ENCODE measurements at places on chromosomes 13 and 19. TPM values are rescaled to one million over a fixed set of nuclear protein-coding genes. Genes with fewer than 3 reads are reported as not detected.
A peak's percentile ranks its signal among the peaks of the same experiment; 100 is the strongest.

GRCh38 chr13:71355010-71355409, 512.0 kb downstream of the DACH1 start:
- no peak overlapping the region for H3K27ac ChIP-seq
- H3K36me3 ChIP-seq, result no peaks in the 10 kb centered on the region
- H3K27me3 ChIP-seq, result no peaks in the 10 kb centered on the region
- no peaks in the 10 kb centered on the region for H3K4me1 ChIP-seq

- no peaks in the 10 kb centered on the region for H3K36me3 ChIP-seq
- H3K27me3 ChIP-seq, result no peaks in the 10 kb centered on the region
- no peak overlapping the region for H3K27ac ChIP-seq
- H3K4me1 ChIP-seq, result no peaks in the 10 kb centered on the region
- no peak overlapping the region for H3K4me3 ChIP-seq
Observed at GRCh38 chr13:93151277-93151676, 75.3 kb upstream of the GPC6 start.

DNA sequence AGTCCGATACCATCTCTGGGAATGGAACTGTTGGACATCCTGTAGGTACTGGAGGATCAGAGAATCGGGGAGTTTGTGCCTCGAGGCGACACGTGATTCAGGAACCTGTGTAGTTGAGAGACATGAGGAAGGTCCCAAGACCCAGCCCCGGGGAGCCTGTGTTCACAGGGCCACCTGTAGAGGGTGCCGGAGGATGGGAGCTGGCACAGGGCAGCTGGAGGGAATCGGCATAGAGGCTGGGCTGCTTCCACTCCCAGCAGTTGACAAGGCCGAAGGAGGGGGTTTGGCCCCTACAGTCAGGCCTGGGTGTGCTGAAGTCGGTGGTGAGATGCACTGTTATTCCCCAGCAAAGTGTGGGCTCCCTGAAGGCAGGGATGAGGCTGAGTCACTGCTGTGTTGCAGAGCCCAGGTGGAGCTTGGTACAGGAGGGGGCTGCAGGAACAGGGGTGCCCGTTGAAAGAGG, 2.5 kb upstream of the ISYNA1 start:
- no peaks in the 10 kb centered on the region for H3K36me3 ChIP-seq
- H3K4me3 ChIP-seq, result no peak overlapping the region
- H3K4me1 ChIP-seq, result peaks cover 49% of the 10 kb centered on the region
- no peak overlapping the region for H3K27ac ChIP-seq
- DNase-seq, result no peak

DNA sequence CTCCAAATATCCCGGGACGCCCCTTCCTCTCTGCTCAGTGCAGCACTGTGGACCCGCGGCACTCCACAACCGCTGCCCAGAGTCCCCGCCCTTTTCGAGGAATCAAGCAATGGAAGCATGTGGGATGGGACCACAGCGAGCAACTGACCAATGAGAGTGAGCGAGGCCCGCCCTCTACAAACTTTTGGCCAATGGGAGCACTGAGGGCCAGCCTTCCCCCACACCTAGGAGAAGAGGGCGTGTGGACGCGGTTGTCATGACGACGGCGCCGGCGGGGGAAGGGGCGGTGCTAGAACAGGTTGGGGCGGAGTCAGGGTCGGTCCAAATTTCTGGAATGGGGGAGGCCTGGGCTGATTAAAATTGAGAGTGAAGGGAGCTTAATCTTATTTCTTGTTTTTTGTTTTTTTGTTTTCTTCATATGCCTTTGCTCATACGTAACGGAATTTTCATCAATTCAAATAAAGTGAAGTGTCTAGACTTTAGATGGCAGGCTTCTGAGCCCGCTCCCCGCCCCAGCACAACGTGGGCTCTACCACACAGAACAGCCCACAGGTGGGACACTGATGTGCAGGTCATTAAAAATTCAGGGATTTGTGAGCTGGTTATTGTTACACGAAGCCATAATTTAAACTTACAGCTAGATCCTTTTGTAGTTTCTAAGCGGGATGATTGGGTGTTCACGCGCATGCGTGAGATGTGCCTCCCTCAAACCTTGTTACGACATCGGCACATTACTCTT, at the start of gene DNAAF3:
DNAAF3 (minus strand) TSS at position 84 of the 739 bp plus-strand sequence. CDS start 200 bp downstream, outside the sequence.
- peak within 1 kb of the TSS; percentile 85 for H3K27ac ChIP-seq
- H3K36me3 ChIP-seq, result peaks cover 5% of the 10 kb centered on the region
- peaks cover 61% of the 10 kb centered on the region for H3K27me3 ChIP-seq
- H3K4me3 ChIP-seq, result peak within 1 kb of the TSS; percentile 61

Gene TLE6
- polyA plus RNA-seq, result 0.52 TPM

- DNase-seq, result no peak
- no peak overlapping the region for H3K27ac ChIP-seq
- no peaks in the 10 kb centered on the region for H3K36me3 ChIP-seq
- H3K27me3 ChIP-seq, result peaks cover 29% of the 10 kb centered on the region
- no peaks in the 10 kb centered on the region for H3K4me1 ChIP-seq
Observed at GRCh38 chr19:33670398-33670797, 48.6 kb downstream of the CHST8 start.

- no peaks in the 10 kb centered on the region for H3K27me3 ChIP-seq
- peak overlapping the region; percentile 99 for H3K4me3 ChIP-seq
- DNase-seq, result no peak
- H3K4me1 ChIP-seq, result peaks cover 17% of the 10 kb centered on the region
Observed at GRCh38 chr19:11435833-11436313, 438 bp downstream of the PRKCSH start.

- no peaks in the 10 kb centered on the region for H3K4me1 ChIP-seq
- no peaks in the 10 kb centered on the region for H3K36me3 ChIP-seq
- H3K27ac ChIP-seq, result no peak overlapping the region
Observed at GRCh38 chr19:22144394-22144793, 52.4 kb downstream of the ZNF676 start.

GRCh38 chr13:37594550-37594949, 4.0 kb downstream of the POSTN start:
- no peaks in the 10 kb centered on the region for H3K36me3 ChIP-seq
- H3K4me3 ChIP-seq, result no peak overlapping the region
- no peak overlapping the region for H3K27ac ChIP-seq
- no peaks in the 10 kb centered on the region for H3K4me1 ChIP-seq
- no peaks in the 10 kb centered on the region for H3K27me3 ChIP-seq
- no peak for DNase-seq

Gene GYS1
- 22.3 TPM for polyA plus RNA-seq

Gene NKPD1
- 0.43 TPM for polyA plus RNA-seq

- no peak overlapping the region for H3K4me3 ChIP-seq
- H3K4me1 ChIP-seq, result no peaks in the 10 kb centered on the region
- no peak for DNase-seq
- no peak overlapping the region for H3K27ac ChIP-seq
Observed at GRCh38 chr13:46087481-46087880, 17.4 kb downstream of the CPB2 start.

Gene NFIX
- polyA plus RNA-seq, result not detected

DNA sequence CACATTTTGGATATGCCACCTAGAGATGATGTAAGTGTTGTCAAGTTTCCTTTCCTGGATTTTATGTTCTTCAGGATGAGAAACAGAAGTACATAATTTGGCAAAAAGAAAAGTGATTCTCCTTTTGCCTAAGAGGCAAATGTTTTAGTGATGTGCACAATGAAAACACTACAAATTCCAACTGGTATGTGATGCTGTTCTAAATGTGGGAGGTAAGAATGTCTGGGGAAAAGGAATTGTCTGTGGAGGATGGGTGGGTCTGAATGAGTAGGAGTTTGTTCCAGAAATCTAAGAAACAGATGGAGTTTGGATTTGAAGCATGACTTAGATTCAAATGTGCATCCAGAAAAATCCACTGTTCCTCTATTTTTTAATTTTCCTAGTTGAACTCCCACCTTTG, 473.6 kb upstream of the SPRY2 start:
- no peaks in the 10 kb centered on the region for H3K4me1 ChIP-seq
- DNase-seq, result no peak
- no peaks in the 10 kb centered on the region for H3K27me3 ChIP-seq
- H3K36me3 ChIP-seq, result no peaks in the 10 kb centered on the region
- H3K4me3 ChIP-seq, result no peak overlapping the region

DNA sequence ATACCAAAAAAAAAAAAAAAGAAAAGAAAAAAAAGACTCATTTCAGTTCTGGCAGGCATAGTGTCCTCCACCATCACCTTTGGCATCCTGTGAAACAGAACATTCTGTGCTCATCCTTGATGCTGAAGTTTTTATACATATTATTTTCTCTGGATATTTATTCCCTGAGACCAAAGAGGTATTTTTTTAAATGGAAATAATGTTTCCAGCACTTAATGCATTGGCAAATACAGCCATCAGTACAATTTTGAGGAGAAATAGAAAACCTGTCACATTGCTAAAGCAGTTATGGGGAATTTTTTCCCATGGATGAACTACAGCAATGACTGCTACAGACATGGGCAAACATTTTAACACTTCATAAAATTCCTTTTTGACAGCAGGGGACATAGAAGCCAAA, 312.4 kb downstream of the DNAJC15 start:
- no peak for DNase-seq
- no peaks in the 10 kb centered on the region for H3K4me1 ChIP-seq

- H3K27ac ChIP-seq, result no peak overlapping the region
- H3K27me3 ChIP-seq, result peaks cover 8% of the 10 kb centered on the region
- no peaks in the 10 kb centered on the region for H3K4me1 ChIP-seq
- H3K4me3 ChIP-seq, result no peak overlapping the region
Observed at GRCh38 chr13:47707414-47707813, 293.7 kb downstream of the SUCLA2 start.

DNA sequence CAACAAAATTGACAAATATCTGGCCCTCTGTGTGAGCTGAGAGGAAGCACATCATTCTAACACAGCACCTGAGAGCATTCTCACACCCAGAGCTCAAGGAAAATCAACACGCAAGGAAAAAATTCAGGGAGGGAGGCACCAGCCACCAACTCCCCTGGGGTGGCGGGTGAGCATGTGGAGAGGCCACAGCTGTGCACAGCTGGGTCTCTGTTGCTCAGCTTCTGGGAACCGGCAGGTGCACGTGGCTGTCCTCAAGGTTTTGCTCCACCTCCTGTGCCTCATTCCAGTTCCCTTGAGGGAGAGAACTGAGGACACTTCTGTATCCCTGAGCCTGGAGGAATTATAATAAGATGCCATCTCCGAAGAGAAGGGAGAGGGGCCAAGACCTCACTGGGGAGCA, 134.0 kb downstream of the USP12 start:
- DNase-seq, result no peak
- H3K36me3 ChIP-seq, result no peaks in the 10 kb centered on the region
- peaks cover 12% of the 10 kb centered on the region for H3K4me1 ChIP-seq
- H3K4me3 ChIP-seq, result no peak overlapping the region
- H3K27ac ChIP-seq, result no peak overlapping the region

- H3K27ac ChIP-seq, result no peak overlapping the region
- no peak for DNase-seq
- H3K36me3 ChIP-seq, result no peaks in the 10 kb centered on the region
- H3K27me3 ChIP-seq, result no peaks in the 10 kb centered on the region
Observed at GRCh38 chr13:77375560-77376108, 48.7 kb upstream of the MYCBP2 start.

- H3K4me3 ChIP-seq, result no peak overlapping the region
- peaks cover 12% of the 10 kb centered on the region for H3K36me3 ChIP-seq
- no peak overlapping the region for H3K27ac ChIP-seq
- H3K4me1 ChIP-seq, result peaks cover 56% of the 10 kb centered on the region
Observed at GRCh38 chr13:112583592-112584277, 4.2 kb downstream of the TUBGCP3 start.

DNA sequence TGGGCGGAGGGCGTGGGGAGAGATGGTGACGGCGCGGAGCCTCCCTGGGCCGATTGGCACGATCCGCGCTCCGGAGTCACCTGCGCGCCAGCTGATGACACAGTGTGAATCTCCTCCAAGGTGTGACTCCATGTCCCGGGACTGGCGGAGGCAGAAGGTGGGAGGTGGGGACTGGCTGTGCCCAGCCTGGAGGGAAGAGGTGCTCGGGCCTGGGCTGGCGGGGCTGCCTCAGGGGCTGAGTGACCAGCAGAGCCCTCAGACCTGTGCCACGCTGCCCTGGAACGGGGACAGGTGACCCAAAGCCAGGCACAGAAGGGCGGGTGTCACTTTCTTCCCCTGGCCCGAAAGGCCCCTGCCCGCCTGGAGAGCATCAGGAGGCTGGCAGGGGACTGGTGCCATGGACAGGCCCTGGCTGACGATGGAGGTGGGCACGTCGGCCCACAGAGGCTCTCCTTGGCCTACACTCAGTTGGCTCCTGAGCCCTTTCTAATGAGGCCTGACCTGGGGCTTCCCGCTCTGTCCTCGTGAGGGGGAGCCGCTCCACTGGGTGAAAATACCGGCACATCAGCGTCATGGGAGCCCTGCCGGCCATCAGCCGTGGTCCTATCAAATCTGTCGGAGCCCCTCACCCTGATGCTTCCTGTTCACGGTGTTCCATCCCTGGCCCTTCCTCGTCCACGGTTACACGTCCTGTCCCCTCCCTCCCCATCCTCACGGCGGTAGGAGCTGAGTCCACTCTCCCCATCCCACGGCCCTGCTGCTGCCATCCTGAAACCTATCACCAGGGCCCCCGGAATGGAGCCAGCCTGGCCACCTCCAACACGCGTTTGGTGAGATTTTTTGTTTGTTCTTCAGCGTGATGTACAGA, 75.6 kb downstream of the SPACA7 start:
- no peaks in the 10 kb centered on the region for H3K4me1 ChIP-seq
- H3K27ac ChIP-seq, result no peak overlapping the region
- no peaks in the 10 kb centered on the region for H3K36me3 ChIP-seq
- no peak for DNase-seq

Gene ZNF329
- polyA plus RNA-seq, result 5.9 TPM

Gene ZNF221
- polyA plus RNA-seq, result not detected

- H3K36me3 ChIP-seq, result no peaks in the 10 kb centered on the region
- DNase-seq, result no peak
- peaks cover 20% of the 10 kb centered on the region for H3K4me1 ChIP-seq
- no peak overlapping the region for H3K27ac ChIP-seq
- no peaks in the 10 kb centered on the region for H3K27me3 ChIP-seq
Observed at GRCh38 chr19:45428384-45429231, 4.9 kb upstream of the ERCC1 start.

Gene C1QTNF9B
- polyA plus RNA-seq, result not detected

Gene RNF225
- polyA plus RNA-seq, result not detected

Gene PSG5
- not detected for polyA plus RNA-seq

- peaks cover 6% of the 10 kb centered on the region for H3K4me1 ChIP-seq
- peak overlapping the region; percentile 95 for H3K27ac ChIP-seq
- peak overlapping the region; percentile 92 for H3K4me3 ChIP-seq
- peaks cover 3% of the 10 kb centered on the region for H3K27me3 ChIP-seq
- DNase-seq, result no peak
- no peaks in the 10 kb centered on the region for H3K36me3 ChIP-seq
Observed at GRCh38 chr19:55300886-55301458, 17.2 kb downstream of the BRSK1 start.

DNA sequence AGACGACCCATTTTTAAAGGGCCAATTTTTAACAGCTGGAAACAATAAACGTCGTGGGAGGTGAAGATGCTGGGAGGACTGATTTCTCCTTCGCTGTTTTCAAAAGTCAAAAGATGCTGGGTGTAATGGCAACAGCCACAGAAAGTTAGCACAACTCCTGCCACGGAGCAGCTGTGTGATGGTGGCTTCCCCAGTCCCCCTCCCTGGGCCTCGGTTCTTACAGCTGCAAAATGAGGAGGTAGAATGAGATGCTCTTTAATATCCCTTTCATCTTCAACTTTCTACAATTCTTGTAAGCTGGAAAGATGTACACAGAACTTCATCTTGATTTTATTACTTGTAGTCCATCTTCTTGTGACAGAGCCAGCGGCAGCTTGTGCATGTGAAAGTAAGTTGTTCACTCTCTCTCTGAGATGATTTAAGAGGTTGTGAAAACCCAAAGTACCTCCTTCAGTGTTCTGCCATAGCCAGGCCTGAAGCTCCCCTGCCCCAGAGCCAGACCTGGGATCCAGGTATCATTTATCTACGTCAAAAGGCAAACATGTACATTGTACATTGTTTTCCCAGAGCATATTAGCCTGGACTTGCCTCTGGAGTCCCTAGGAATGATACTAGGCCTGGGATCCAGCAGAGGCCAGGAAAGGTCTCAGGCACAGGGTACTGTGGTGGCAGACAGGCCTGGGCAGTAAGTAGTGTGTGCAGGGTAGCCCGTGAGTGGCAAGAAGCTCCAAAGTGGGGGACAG, 3.4 kb upstream of the UBE2L5 start:
- H3K4me3 ChIP-seq, result no peak overlapping the region
- H3K4me1 ChIP-seq, result peaks cover 37% of the 10 kb centered on the region
- H3K36me3 ChIP-seq, result no peaks in the 10 kb centered on the region
- no peak for DNase-seq
